ENCODE measurements at places on chromosomes 16 and 17. TPM values are rescaled to one million over a fixed set of nuclear protein-coding genes. Genes with fewer than 3 reads are reported as not detected.

GRCh38 chr16:69408475-69408874 lies 15.9 kb upstream of the CYB5B start:
- DNase-seq, result peak; percentile 83

GRCh38 chr16:1003391-1004347 lies 22.1 kb downstream of the SOX8 start:
- peak; percentile 7 for DNase-seq

DNA sequence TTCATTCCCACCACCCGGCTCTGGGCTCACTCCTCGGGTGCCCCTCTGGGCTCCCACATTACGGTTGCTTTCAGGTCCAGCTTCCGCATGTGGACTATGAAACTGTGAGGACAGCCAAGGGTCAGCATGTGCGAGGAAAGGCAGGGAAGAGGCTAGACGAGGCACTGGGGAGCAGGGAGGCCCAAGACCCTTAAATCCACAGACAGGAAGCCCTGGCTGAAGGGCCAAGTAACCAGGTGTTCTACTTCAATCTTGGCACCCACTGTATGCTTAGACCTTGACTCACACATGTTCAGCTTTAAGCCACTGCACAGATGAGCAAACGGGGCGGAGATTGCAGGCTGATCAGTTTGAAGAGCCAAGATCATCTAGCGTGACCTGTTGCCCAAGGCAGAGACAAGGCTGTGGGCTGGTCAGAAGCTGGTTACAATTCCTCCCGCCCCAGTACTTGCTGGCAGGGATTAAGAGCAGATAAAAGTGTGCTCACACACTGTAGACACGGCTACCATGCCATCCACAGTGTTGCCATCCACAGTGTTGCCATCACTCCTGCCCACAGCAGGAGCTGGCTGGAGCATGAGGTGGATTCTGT lies at the start of gene CES4A:
TSS of gene CES4A (plus strand) at position 393 of the 592 bp plus-strand sequence. CDS start at position 577, 184 bp downstream.
- no peak for DNase-seq

DNA sequence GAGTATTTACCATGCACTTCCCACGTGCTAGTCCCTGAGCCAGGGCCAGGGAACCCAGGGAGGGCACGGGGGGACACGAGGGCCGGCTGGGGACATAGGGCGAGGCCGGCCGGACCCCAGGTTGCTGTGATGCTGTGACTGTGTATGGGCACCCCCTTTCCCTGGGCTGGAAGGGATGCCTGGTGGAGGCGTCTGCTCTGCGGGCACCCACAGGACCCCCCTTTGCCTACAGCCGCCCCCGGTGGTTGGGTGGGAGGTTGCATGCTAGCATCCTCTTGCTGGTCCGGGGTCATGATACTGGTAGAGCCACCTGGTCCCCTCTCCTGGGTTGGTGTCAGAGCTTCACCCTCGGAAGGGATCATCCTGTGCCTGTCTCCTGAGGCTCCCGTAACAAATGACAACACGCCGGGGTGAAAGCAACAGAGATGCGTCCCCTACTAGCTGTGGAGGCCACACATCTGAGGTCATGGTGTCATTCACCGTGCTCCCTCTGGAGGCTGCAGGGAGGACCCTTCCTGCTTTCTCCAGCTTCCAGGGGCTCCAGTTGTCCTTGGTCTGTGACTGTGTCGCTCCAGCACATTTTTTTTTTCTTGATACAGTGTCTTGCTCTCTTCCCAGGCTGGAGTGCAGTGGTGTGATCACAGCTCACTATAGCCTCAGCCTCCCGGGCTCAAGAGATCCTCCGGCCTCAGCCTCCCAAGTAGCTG lies 3.1 kb upstream of the CIAO3 start:
- DNase-seq, result no peak

The HBZ gene
- not detected for polyA plus RNA-seq

Measured in small intestine (tissue), 16 donors.